ENCODE measurements at places on chromosomes 11 and 22.

GRCh38 chr22:44623771-44624510 is 78.1 kb upstream of the PRR5 start:
- DNase-seq: no peak

DNA sequence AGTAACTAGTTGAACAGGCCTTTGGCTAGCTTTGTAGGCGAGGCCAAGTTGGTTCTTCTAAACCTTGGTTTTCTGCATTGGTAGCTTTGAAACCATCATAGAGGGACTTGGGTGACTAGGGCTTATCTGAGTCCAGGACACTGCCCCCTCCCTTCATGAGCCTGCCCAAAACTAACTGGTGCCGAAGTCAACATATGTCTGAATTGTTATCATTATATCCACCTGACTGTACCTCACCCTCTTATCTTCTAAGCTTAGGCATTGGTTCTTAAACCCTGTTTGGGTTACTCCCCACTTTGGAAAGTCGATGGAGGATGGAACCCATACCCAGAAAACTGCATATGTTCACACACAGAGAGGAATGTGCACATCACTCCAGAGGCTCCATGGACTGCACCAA is 7.6 kb upstream of the MAPK8IP1 start:
- no peak for DNase-seq

DNA sequence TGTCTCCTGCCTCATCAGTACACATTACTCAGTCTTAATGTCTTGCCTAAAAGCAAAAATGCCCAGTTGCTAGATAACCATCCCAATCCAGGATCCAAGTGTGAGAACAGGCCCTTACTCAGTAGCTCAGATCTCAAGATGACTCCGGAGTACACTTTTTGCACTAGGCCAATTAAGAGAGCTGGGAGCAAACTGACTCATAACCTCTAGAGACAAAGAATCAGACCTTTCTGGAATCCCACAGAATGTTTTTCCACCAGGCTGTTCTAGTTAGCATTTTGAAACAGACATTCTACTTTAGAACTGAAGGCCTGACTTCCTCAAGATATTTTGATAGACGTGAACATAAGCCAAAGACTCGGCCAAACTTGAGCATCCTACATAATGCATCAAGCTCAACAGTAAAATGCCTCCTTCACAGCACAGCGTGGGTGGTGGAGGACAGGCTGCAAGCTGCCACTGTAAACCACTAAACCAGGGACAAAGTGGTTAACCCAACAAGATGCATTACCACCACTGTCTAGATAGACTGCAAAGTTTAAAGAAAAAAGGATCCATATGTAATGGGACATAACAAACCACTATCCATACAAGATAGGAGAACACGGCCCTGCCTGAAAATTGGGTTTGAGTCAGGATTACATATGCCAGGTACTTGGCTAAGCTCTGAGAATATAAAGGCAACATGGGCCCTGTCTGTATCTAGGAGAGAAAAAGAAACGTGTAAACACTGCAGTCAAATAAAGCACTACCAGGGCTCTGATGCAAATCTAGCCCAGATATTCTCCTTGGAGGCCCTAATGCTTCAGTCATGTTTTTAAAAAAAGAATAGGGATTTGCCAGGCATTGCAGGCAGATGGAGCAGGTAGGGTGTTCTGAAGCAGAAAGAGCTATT is 48.3 kb downstream of the MYH9 start:
- no peak for DNase-seq

- no peak for DNase-seq
Measured at GRCh38 chr22:20130319-20130718, 1.3 kb upstream of the ZDHHC8 start.

GRCh38 chr11:75700940-75701339 is 16.7 kb upstream of the MOGAT2 start:
- DNase-seq: no peak

DNA sequence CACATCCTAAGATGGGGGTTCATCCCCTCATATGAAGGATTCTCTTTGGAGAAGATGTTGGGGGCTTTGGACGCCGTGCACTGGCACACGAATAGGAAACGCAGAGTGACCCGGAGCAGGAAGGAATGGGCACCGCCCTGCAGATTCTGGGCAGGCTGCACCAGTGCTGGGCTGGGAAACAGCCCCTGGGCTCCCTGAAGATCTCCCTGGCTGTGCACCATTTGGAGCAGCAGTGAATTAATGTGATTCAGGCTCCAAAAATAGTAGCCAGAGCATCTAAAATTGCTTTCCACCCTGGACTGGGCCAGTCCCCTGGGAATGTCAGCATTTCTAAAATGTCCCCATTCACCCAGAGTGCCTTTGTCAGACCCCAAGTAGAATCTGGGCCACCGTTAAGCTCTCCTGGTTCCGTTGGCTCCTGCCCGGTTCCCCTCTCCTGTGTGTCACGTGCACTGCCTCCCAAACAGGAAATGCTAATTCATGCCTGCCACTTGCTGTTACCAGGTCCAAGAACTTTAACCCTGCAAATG is 18.6 kb downstream of the IRAG1 start:
- no peak for DNase-seq

GRCh38 chr11:64298966-64299846 is 952 bp upstream of the CATSPERZ start:
- no peak for DNase-seq

DNA sequence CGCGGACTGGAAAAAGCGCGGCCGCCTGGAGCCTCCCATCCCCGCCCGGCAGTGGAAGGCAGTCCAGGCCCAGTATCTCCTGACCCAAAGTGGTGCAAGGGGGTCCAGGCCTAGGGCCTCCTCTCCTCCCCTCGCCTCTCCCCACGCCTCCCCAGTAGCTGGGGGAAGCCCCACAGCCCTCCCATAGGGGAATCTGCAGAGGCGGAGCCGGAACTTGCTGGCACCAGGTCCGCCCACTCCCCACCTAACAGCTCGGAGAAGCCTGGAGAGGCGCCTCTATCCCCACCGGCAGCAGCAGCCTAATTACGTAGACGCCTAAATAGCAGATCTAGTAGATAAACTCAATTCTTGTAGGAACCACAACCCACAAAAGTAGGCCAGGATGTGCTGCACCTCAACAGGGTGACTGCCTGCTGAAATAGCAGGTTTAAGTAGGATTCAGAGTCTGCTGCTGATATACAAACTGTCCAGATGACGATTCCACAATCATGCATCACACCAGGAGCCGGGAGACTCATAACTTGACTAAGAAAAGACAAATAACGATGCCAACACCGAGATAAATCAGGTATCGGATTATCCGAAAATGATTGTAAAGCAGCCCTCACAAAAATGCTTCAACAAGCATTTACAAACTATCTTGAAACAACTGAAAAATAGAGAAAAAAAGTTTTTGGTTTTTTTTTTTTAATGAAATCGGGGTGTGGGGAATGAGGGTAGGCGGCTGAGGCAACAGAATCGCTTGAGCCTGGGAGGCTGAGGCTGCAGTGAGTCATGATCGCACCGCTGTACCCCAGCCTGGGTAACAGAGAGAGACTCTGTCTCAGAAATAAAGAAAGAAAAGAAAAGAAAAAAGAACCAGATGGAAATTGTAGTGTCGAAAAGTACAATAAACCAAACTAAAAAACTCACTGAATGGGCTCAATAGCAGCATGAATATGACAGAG is 11.4 kb upstream of the BRD1 start:
- DNase-seq: no peak

DNA sequence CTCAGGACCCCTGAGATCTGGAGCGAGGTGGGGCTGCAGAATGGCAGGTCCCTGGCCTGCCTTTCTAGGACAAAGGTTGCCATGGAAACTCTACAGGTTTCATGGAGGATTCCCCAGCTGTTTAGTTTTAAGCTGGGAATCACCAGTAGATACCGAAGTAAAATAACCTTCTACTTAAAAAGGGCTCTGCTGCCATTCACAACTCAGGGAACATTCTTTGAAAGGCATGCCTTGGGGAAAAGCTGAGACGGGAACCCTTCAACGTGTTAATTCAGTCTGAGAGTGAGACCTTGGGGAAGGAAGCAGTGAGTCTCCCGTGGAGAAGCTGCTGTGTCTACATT is 493.3 kb downstream of the BRD1 start:
- no peak for DNase-seq

- no peak for DNase-seq
Measured at GRCh38 chr22:44622679-44623078, 79.3 kb upstream of the PRR5 start.

GRCh38 chr11:99887481-99887880 is 799.6 kb upstream of the ARHGAP42 start:
- DNase-seq: no peak

GRCh38 chr22:27820896-27821866 is 19.6 kb upstream of the MN1 start:
- no peak for DNase-seq

DNA sequence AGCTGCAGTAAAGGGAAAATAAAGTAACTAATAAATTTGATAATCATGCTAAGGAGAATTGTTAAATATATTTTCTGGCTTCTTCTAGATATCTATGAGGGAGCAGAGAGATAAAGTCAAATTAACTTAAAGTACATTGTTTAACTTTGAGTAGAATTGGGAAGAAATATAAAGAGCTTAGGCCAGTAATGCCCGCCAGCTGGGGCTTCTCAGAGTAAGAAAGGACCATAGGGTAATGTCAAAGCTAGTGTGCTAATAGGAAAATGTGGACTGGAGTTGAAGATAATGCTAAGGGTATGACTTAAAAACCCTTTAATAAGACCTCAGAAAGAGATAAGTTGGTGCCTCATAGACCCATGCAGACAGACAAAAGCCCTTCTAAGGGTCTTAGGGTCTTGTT is 411.6 kb upstream of the ANO3 start:
- no peak for DNase-seq

GRCh38 chr11:120335556-120335907 is 681 bp upstream of the ARHGEF12 start:
- DNase-seq: no peak

DNA sequence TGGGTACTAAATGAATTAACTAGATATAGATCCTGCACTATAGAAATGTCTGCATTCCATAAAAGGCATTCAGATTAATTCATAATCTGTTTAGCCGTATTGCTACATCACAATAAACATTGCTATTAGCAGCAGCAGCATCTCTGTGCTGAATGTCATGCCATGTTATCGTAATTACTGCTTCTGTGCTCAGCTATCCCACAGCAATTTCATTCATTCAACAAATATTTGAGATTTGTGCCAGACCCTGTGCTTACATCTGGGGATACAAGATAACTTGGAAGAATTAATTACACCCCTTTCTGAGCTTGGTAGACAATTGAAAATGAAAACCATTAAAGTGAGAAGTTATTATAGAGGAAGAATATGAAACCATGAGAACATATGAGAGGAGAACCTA is 185.8 kb upstream of the C11orf87 start:
- DNase-seq: no peak

DNA sequence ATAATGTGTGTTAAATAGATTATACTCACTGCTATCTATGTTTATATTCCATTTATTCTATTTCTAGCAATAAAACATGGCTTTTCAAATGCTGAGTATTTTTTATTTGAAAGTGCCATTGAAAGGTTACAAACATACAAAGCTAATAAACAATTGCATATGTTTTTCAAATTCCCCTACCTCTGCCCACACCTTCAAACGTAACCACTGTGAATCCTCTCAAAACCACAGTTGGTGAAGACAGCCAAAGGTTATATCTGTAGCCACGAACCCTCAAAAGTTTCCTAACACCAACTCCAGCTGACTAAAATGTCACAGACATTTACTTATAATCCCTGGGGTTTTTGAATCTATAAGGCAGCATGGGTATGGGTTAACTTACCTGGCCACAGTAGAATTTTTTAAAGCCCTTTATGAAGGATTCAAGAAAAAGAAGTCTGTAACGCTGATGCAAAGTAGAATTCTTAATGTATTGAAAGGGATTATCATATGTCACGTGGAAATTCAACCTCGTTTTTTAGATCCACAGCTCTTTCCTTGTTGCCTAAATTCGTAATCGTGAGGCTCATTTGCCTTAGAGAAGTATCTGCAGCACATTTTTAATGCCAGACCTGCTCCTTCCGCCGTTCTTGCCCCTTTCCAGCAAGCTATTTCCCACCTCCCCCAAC is 122.5 kb upstream of the ZC3H12C start:
- DNase-seq: no peak

GRCh38 chr22:19745155-19746101 is 15.2 kb upstream of the TBX1 start:
- DNase-seq: no peak

- peak; percentile 66 for DNase-seq
Measured at GRCh38 chr22:23591201-23591791, 11.2 kb upstream of the IGLL1 start.

- DNase-seq: no peak
Measured at GRCh38 chr11:33651555-33651954, 49.1 kb downstream of the C11orf91 start.

- DNase-seq: no peak
Measured at GRCh38 chr11:7690648-7691047, 15.6 kb downstream of the OVCH2 start.

GRCh38 chr11:12777208-12777874 is 103.1 kb downstream of the TEAD1 start:
- DNase-seq: no peak

DNA sequence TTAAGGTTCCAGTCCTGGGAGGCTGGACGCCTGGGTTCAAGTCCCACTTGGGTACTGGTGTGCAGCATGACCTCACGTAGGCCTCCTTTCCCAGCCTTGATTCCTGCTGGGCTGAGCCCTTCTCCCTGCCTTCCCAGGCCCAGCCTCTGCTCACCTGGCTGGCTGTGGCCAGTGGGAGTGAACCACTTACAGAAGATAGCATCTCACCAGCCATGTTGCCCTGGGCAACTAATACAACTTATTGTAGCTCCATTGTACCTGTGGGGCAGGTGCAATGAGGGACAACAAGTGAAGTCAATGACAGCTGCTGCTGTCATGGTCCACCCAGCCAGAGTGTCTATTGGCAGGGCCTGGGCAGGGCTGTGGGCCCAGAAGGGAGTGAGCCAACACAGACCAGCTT is 48.4 kb upstream of the MPEG1 start:
- DNase-seq: no peak

DNA sequence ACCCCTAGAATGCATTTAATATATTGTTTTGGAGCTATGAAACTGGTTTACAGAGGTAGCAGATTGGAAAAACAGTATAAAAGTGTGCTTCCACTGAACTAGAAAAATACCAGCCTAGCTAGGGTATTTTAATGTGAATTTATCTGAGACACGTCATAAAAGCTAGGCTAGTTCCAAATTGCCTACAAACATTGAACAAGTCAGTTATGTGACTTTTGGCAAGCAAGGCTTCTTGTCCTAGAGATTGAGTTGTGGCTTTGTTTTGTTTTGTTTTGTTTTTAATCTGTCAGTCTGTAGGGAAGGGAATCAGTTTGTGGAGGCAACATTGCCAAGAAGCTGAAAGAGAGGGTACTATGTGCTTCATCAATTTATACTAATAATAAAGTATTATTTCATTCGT is 24.2 kb downstream of the RTN3 start:
- DNase-seq: no peak

Measured in progenitor cell of endocrine pancreas (in vitro differentiated cells).